ENCODE measurements at places on chromosomes 11 and 22. TPM values are rescaled to one million over a fixed set of nuclear protein-coding genes. Genes with fewer than 3 reads are reported as not detected.
A peak's percentile ranks its signal among the peaks of the same experiment; 100 is the strongest.

DNA sequence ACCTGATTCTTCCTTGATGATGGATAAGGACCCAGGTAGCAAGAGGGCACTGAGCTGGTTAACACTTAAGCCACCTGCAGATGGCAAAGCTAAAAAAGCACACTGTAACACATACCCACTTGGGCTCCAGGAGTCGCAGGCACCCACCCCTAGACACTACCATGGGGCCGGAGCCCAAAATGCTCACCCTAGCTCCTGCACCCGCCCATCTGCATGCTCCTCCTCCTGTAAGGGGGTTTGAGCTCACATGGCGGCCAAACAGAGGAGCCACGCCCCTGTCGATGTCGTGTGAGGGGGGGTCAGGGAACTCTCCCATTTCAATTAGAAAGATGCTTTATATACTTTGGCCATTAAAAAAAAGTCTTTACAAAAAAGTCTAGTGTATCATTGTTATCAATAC is 370.7 kb downstream of the DLG2 start:
- DNase-seq: no peak

- DNase-seq: peak; percentile 38
Measured at GRCh38 chr11:72871119-72871518, 56.9 kb downstream of the ATG16L2 start.

GRCh38 chr22:31055635-31056159 is 25.4 kb upstream of the SMTN start:
- peak; percentile 99 for DNase-seq

DNA sequence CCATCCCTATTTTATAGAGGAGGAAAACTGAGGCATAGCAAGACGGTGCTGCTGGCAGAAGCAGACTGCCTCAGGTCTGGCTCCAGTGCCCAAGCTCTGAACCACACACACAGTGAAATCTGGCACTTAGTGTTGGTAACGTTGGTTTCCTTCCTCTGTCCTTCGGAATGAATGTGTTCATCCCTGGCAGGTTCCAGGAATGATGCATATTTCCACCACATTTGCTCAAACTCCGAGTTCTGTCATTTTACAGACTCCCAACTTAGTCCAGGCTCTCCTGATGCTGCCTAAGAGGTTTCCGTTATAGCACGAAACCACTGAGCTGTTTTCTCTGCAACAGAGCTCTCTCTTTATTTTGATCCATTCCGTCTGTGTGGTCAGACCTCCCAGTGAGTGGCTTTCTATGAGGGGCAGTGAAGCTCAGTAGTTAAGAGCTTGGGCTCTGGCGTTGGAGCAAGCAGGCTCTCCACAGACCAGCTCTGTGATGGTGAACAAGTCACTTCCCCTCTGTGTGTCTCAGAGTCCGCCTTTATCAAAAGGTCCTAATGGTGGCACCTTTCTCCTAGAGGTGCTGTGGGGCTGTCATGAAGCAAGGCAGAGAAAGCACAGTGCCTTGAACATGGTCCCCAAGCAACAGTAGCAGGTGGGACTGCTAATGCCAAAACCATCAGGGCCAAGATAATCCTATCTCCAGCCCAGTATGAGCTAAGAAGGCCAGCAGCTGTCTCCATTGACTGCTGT is 200.3 kb downstream of the MYO18B start:
- DNase-seq: no peak

DNA sequence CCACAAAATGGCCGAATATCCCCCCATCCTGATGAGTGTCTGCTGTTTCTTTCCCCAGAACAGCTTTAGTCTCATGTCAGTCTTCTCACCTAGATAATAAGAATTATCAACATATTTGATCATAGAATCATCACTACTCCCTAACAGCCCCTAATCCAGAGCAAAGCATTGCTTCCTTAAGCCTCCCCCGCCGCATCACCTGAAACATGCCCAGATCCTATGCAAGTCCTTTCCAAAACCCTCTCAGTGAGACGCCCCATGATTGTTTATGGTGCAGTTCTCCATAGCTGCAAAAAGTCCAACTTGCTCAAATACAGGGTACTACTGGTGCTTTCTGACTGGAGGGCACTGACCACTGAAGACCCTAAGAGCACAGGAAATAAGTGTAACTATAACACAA is 20.1 kb downstream of the KCNJ1 start:
- DNase-seq: no peak

DNA sequence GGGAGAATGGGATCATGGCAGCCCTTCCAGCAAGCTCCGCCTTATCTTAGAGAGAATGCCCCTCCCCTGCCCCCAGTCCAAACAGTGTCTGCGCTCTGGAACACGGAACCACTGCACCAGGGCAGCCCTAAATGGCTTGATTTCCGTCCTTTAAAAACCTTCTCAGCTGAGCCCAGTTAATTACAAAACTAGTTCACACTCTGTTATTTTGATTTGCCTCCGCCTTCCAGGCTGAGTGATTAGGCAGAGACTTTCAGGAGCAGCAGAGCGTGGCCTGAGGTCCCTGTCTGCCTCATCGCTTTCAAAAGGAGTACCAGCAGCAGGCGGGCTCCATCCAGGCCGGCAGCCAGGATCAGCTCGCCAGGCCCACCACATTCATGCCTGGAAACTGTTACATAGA is 313.0 kb downstream of the BRD1 start:
- DNase-seq: no peak

DNA sequence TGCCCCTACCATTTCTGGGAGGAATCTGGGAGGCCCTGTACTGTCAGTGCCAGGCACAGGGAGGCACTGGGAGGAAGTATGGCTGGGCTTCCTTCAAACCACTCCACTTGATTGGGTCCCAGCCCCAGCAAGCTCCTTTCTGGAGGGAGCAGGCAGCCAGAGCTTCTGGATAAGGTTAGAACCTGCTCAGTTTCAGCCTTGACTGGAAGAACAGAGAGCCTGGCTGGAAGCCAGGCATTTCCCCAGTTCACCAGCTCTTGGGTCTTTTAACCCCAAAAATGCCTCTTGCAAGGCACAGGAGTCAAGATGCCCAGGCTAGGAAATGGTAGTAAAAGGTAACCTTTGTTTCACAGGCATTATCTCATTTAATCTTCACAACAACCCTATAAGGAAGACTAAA is 9.0 kb upstream of the KCTD14 start:
- no peak for DNase-seq

GRCh38 chr11:119551420-119552105 is 128.6 kb upstream of the THY1 start:
- DNase-seq: no peak

GRCh38 chr11:79697905-79698304 is 257.1 kb upstream of the TENM4 start:
- DNase-seq: no peak

- DNase-seq: no peak
Measured at GRCh38 chr11:30579415-30580175, 6.6 kb downstream of the MPPED2 start.

The SCN2B gene
- 0.05 TPM for polyA plus RNA-seq

The CHADL gene
- 0.44 TPM for polyA plus RNA-seq

The CASP1 gene
- polyA plus RNA-seq: 12.5 TPM

The NRXN2 gene
- 0.22 TPM for polyA plus RNA-seq
